ENCODE measurements at places on chromosomes 4 and X. TPM values are rescaled to one million over a fixed set of nuclear protein-coding genes. Genes with fewer than 3 reads are reported as not detected.

EIF4E gene
- 149 TPM for total RNA-seq

PAK3 gene
- 0.26 TPM for total RNA-seq

GRCh38 chrX:103783971-103784370 lies 7.3 kb downstream of the PLP1 start:
- no peak for DNase-seq

DNA sequence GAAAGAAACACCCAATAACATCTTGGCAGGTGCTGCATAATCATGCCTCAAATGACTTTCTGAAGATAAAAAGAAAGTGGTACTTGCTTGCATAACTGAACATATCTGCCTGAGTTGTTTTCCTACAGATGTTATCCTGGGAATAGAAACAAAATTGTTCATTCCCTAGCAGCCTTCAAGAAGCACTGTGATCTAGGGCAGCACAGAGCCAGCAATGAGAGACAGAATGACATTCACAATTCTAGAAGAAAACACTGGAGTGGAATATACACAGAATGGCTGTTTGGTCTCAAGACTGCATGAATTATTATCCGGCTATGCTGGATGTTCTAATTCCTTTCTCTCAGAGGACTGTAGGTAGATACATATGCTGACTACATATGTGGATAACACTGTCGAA lies 790.9 kb downstream of the PDHA2 start:
- no peak for DNase-seq

PNMA6A gene
- total RNA-seq = 0.30 TPM

CYBB gene
- not detected for total RNA-seq

- DNase-seq = no peak
Observed at GRCh38 chrX:122626871-122627270, 557.2 kb upstream of the GRIA3 start.

DNA sequence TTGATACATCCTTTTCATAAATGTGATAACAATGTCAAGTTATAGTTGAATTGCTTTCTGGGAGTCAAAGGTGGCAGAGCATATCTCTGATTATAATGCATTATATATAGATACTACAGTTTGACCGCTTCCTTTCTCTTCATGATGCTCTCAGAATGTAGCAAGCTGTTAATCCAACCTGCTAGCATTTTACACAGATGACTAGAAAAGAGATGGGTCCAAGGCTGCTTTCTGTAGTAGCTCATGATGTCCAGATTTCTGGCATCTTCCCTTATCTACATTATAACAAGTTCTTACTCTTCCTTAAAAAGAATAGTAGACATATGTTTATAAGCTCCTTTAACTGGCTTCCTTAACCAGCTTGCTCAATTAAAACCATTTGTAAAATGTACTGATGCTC lies 192.0 kb downstream of the NWD2 start:
- DNase-seq = no peak

- peak; percentile 29 for DNase-seq
Observed at GRCh38 chr4:1981251-1982058, 27.3 kb downstream of the NELFA start.

MED28 gene
- 58.0 TPM for total RNA-seq

- no peak for DNase-seq
Observed at GRCh38 chrX:114962209-114962608, 55.2 kb downstream of the IL13RA2 start.

- no peak for DNase-seq
Observed at GRCh38 chr4:178293601-178294000, 851.4 kb upstream of the AGA start.

P2RY4 gene
- 0.23 TPM for total RNA-seq

GRCh38 chr4:165680821-165681220 lies 192.2 kb upstream of the TLL1 start:
- DNase-seq = no peak

OPRPN gene
- total RNA-seq = not detected

ETDA gene
- not detected for total RNA-seq

GRCh38 chrX:56792270-56793111 lies 63.4 kb downstream of the NBDY start:
- no peak for DNase-seq

DNA sequence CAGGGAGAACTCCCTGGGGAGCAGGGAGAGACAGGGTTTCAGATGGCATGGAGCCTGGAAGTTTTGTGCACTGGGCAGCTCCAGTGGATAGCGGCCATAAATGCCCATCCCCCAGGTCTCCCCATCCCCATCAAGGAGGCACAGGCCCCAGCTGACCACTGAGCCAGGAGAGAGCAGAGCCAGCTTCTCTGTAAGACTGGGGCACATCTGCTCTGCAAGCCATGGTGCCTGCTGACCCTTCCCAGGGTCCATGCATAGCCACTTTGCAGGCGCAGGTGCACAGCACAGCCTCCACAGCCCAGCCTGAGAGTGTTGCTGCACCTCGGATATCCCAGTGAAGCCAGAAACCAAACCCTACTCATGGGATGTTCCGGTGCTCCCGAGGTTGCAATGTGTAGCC lies 206.3 kb upstream of the SPANXN4 start:
- no peak for DNase-seq

DNA sequence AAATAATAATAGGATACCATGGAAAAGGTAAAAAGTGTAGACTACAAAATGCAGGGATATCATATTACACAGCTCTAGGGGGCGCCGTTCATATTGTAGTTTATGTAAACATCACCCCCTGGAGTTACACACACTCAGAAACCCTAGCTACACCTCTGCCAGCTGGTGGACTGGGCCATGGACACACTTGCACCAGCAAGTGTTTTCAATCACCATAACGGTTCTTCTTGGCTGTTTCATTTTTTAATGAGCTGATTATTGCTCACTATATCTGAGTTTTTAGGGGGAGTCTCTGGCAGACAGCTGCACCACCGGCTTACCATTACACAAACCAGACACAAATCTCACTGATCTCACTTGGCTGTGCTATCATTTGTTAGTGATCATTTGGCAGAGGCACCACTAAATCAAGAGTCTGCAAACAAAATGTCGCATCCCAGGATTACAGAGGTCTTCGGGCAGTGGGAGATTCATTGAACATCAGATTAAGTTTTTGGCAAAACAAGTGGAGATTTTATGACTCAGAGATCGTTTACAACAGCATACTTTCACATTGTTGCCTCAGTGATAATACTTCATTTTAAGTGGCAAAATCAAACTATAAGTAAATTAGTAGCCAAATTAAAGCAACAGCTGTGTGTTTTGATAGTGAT lies 185.7 kb downstream of the UNC5C start:
- peak; percentile 40 for DNase-seq

DNA sequence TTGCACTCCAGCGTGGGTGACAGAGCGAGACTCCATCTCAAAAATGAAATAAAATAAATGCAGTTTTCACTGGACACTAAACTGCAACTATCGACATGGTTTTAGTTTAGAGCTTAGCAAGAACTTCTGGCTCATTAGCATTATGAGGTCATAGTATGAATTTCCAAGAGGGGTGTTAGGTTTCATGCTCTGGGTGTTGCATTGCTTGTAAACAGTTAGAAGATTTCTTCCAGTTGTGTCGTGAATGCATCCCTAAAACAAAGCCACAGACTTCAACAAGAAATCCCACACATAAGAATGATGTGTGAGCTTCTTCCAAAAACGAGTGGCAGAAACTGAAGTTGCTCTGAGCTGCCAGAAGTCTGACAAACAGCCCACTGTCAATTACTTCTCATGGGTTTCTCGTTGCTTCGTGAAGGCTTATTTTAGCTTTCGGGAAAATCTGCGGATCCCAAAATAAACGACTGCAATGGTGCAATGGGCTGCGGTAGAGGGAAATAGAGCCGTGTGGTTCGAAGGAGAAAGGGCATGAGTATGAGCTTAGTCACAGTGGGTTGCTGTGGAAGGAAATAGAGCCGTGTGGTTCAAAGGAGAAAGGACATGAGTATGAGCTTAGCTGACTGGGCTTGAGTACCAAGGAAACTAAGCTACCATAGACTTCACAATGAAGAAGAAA lies 354.9 kb downstream of the DHRSX start:
- DNase-seq = no peak

ASMTL gene
- total RNA-seq = 38.3 TPM

GRCh38 chr4:53651156-53651735 lies 60.0 kb upstream of the LNX1 start:
- DNase-seq = no peak

GRCh38 chr4:150009533-150009932 lies 68.7 kb upstream of the DCLK2 start:
- no peak for DNase-seq

- DNase-seq = peak; percentile 17
Observed at GRCh38 chr4:55661398-55662056, 25.4 kb upstream of the NMU start.

- DNase-seq = no peak
Observed at GRCh38 chr4:148881860-148882643, 439.8 kb upstream of the NR3C2 start.

SPANXN4 gene
- total RNA-seq = not detected
